ENCODE measurements at places on chromosomes 11 and 22. TPM values are rescaled to one million over a fixed set of nuclear protein-coding genes. Genes with fewer than 3 reads are reported as not detected.

GRCh38 chr11:27282806-27283205 lies 80.2 kb downstream of the CCDC34 start:
- no peak for DNase-seq

- DNase-seq = no peak
Observed at GRCh38 chr22:32318361-32318760, 39.3 kb upstream of the RFPL3 start.

- DNase-seq = no peak
Observed at GRCh38 chr11:45423475-45424120, 137.5 kb upstream of the SYT13 start.

Gene TRIM51
- not detected for total RNA-seq

DNA sequence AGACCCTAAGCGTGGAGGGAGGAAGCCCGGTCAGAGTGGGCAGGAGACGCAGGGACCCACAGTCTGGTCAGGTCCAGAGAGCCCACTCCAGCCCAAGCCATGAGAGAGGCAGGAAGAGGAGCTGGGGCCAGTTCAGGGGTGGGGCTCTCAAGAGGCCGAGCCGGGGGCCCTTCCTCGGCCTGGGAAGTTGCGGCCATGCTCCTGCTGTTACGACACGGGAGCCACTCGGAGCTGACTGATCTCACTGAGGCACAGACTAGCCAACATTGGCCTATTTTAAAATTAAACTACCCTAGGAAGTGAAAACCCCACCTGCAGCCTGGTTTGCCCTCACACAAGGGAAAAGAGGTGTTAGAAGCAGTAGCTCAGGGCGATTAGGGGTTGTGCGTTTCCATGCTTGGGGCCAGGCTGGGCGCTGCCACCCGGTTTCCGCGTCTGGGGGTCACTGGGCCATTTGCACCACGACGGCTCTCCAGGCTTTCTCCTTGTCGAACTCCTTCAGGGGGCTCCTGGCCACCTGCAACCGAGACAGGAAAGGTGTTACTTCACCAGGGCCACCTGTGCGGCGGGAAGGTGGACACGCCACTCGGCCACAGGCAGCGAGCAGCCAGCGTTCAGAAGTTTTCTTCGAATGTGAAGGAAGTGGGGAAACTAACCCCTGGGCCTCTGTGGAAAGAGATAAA lies 3.2 kb upstream of the TTLL8 start:
- DNase-seq = no peak

Gene OR5D14
- not detected for total RNA-seq

Gene LRRC55
- 0.12 TPM for total RNA-seq

Gene RAB6A
- total RNA-seq = 81.0 TPM

DNA sequence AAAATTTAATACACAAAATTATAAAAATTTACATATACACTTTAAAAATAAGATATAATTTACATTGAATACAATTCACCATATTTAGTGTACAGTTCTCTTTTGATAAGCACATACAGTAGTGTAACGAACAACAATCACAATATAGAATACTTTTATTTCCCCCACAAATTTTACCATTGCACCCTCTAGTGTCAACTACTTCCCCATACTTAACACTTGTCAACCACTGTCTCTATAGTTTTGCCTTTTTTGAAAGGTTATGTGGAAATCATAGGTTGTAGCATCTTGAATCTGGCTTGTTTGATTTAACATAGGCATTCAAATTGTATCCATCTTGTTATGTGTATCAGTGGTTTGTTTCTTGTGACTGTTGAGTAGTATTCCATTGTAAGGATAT lies 21.3 kb upstream of the PANX1 start:
- no peak for DNase-seq

DNA sequence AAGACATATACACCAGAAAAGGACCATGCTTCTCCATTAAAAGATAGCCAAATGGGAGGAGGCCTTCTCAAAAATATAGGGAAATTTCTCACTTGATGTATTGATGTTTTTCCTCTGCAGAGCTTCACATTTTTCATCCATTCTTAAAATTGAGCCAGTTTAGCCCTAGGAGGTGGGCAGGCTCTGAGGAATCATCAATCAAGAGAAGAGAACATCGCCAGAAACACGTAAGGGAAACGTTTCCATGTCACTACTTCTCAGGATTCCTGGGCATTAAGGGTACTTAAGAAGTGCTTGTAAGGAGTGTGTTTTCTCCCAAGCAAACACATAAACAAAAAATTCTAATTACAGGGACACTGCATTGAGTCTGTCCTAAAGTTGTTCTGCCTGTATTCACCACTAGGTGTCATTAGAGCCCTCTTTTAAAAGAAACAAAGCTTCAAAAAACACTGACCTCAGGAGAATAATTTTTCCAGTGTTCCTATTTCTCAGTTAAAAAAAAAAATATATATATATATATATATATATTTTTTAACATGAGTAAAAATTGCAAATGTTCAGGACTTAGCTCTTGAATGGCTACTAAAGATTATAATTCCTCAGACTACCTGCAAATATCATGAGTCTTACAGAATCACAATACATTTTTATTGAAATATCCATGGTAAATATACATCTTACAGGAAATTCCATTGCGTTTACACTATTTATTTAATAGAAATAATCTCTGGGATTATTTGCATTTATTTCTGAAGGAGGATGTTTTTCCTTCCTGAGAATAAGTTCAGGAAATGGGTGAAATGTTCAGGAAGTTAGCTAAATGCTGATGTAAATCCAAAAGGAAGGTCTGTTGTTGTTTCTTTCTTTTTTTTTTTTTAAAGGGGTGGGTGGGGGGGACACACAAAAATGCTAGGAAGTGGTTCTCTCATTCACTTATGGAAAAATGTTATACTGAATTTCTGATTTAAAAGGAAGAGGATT lies 16.0 kb downstream of the FZD4 start:
- no peak for DNase-seq

- DNase-seq = no peak
Observed at GRCh38 chr11:44915621-44916020, 35.1 kb downstream of the TP53I11 start.

GRCh38 chr11:87820011-87820410 lies 355.2 kb downstream of the RAB38 start:
- DNase-seq = no peak

GRCh38 chr11:117806846-117807245 lies 9.8 kb upstream of the DSCAML1 start:
- DNase-seq = no peak

DNA sequence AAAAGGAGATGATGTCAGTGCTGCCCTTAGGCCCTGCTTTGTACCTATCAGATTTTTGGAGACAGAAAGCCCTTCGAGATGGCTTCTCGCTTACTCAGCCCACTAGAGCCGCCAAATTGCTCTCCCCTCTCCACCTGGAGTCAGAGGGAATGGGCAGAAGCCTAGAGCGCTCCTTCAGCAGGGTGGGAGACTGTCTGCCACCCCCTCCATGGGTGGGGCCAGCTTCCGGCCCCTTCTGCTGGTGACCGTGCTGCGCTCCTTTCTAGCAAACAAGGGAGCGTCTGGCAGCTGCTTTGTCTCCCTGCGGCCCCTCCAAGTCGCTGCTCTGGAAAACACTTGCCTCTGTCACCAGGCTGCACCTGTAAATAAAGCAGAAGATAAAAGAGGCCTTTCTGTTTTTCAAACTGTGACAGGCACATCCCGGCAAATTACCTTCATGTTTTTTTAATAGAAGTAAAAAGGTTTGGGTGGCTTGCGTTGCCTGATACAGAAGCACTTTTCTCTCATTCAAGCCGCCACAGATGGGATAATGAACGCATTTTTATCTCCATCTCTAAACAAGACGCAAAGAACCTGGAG lies 145.7 kb upstream of the NECTIN1 start:
- DNase-seq = no peak

GRCh38 chr11:45218705-45219104 lies 67.4 kb downstream of the SYT13 start:
- DNase-seq = no peak

Gene PGM2L1
- 20.5 TPM for total RNA-seq

DNA sequence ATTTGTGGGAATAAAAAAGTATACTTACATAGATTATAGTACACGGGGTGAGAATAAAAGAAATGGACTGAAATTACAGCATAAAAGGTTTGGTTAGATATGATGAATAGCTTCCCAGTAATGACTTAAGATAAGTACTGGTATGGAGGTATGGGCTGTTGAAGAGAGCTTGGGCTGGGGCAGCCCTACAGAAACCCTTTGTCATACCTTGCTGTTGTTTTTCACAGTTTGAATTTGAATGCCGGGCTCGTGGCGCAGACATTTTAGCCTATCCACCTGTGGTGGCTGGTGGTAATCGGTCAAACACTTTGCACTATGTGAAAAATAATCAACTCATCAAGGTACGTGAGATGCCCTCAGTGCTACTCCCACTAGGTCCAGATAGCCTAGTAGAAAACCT lies 42.3 kb upstream of the RBX1 start:
- DNase-seq = no peak

Gene POTEH
- not detected for total RNA-seq

GRCh38 chr11:65118097-65118837 lies 766 bp upstream of the ZNHIT2 start:
- no peak for DNase-seq

DNA sequence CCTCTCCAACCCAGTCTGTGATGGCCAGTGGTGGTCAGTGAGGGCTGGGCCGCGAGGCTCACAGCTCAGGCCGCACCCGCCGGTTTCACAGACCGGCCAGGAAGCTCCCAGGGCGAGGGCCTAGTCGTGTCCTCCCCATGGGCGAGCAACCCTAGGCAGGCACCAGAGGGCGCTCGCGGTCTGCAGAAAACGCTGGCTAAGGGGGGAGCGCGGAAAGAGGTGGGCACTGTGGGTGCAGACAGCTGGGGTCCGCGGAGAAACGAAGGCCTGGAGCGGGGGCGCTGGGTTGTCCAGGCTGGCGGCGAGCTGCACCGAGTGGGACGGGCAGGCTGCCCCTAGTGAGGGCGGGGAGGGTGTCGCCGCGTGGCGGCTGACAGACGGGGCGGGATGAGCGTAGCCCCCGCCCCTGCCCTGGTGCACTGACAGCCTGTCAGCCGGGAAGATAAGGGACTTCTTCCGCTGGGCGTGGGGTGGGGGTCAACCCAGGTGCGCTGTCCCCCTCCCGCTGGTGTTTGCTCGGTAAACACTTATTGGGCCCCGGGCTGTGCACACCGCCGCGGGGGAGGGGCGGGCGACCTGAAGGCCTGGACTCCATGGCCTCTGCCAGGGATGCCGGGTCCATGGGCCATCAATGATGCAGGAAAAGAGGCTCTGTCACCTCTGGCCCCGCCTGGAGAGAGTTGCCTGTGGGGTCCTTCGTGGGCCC lies 7.5 kb downstream of the GP1BB start:
- peak; percentile 93 for DNase-seq

Gene BTG4
- total RNA-seq = not detected

Gene C1QTNF5
- 0.31 TPM for total RNA-seq

DNA sequence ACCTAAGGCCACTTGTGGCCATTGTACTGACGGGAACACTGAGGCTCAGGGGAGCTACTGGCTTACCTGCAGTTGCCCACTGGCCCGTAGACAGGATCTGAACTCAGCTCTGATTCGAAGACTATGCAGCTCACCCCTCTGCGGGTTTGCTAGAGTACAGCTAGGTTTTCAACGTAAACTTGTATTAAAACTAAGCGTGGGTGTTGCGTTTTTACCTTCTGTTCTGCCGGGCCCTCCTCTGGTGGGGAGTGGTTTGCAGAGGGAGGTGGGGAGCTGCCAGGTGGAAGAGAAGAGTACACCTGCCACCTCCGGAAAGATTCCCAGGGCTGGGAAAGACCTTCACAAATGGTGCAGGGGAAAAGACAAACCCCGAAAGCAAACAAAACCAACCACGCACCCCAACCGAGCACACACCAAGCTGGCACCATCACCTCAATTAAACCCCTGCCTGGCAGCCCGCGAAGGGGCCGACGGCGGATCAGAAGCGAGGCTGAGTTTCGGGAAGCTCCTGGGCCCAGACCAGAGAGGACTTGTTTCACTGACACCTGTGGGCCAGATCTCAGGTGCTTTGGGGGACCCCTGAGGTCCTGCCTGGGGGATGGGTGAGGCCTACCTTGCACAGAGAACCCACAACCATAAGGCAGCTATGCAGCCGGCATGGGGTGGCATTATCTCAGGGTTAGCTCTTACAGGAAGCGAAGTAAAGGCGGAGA lies 37.7 kb downstream of the SHISAL1 start:
- no peak for DNase-seq

GRCh38 chr22:46414704-46415103 lies 79.2 kb downstream of the TRMU start:
- no peak for DNase-seq

DNA sequence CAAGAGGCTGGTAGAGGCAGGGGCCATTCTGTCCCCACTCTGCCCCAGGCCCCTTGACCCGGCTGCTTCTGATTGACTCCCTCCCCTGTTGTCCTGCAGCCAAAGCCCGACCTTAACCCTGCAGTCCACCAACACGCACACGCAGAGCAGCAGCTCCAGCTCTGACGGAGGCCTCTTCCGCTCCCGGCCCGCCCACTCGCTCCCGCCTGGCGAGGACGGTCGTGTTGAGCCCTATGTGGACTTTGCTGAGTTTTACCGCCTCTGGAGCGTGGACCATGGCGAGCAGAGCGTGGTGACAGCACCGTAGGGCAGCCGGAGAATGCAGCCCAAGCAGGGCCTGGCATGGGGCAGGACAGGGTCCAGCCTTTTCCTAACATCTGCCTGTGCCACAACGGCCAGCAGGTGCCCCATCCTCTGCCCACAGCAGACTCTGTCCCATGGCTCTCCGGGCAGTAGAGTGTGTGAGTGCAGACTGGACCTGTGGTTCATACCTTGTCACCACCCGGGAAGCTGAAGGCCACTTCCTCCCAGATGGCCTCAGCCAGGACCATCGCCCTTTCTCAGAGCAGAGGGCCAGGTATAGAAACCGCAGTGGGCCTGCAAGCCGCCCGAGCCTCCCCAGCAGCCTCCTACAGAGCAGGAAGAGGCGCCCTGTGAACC lies 26.8 kb upstream of the MGAT3 start:
- DNase-seq = no peak

Gene SSTR3
- 1.3 TPM for total RNA-seq

GRCh38 chr11:2428322-2428795 lies 16.0 kb downstream of the TRPM5 start:
- DNase-seq = peak; percentile 71

- no peak for DNase-seq
Observed at GRCh38 chr11:94732617-94733281, 35.4 kb upstream of the AMOTL1 start.
